ENCODE measurements at places on chromosomes 1 and 21. TPM values are rescaled to one million over a fixed set of nuclear protein-coding genes. Genes with fewer than 3 reads are reported as not detected.

ITGB2 gene
- polyA plus RNA-seq: 0.55 TPM

HAO2 gene
- polyA plus RNA-seq: not detected

C1orf74 gene
- 48.0 TPM for polyA plus RNA-seq

TSTD1 gene
- polyA plus RNA-seq: 128 TPM

TNN gene
- polyA plus RNA-seq: not detected

FAM72D gene
- polyA plus RNA-seq: 1.1 TPM

A3GALT2 gene
- not detected for polyA plus RNA-seq

DNA sequence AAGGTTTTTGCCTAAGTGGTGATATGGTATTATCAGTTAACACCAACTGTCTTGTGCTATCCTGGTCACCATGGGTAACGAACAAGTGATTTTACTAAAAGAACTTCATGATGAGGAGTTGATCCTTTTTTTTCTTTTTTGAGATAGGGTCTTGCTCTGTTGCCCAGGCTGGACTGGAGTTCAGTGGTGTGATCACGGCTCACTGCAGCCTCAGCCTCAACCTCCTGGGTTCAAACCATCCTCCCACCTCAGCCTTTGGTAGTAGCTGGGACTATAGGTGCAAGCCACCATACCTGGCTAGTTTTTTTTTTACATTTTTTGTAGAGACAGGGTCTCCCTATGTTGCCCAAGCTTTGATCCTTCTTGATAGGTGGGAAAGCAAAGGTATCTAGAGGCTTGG lies 5.1 kb downstream of the METTL13 start:
- no peak for DNase-seq
- H3K36me3 ChIP-seq: peaks cover 33% of the 10 kb centered on the region
- no peaks in the 10 kb centered on the region for H3K27me3 ChIP-seq

GRCh38 chr1:189596197-189596596 lies 881.5 kb downstream of the BRINP3 start:
- no peak overlapping the region for H3K4me3 ChIP-seq
- no peaks in the 10 kb centered on the region for H3K4me1 ChIP-seq
- H3K36me3 ChIP-seq: no peaks in the 10 kb centered on the region
- no peak for DNase-seq

GRCh38 chr1:117826119-117826518 lies 103.3 kb downstream of the GDAP2 start:
- DNase-seq: no peak
- peaks cover 45% of the 10 kb centered on the region for H3K4me1 ChIP-seq
- H3K36me3 ChIP-seq: no peaks in the 10 kb centered on the region
- H3K27ac ChIP-seq: no peak overlapping the region
- H3K4me3 ChIP-seq: no peak overlapping the region
- H3K27me3 ChIP-seq: no peaks in the 10 kb centered on the region

GRCh38 chr1:180230416-180230790 lies 339 bp downstream of the LHX4 start:
- peaks cover 19% of the 10 kb centered on the region for H3K4me1 ChIP-seq
- peaks cover 90% of the 10 kb centered on the region for H3K27me3 ChIP-seq
- peak overlapping the region; percentile 70 for H3K4me3 ChIP-seq
- no peak for DNase-seq

DNA sequence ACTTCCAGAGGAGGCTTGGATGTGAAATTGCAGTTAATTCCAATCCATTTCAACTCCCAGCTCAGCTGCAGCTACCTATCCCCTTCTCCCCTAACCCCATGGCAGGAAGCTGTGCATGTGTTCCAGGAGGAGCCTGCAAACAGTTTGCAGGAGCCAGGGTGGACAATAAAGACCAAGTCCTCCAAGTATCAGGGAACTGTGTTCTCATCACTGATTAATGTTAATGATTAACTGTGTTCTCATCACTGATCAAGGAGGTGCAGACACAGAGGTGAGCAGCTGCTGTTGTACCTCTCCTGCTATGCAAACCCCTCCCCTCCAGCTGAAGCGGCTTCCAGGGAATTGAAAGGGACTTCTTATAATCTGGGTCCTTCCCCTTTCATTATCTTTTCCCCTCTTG lies 19.2 kb downstream of the CLDN19 start:
- DNase-seq: no peak
- no peaks in the 10 kb centered on the region for H3K27me3 ChIP-seq
- no peak overlapping the region for H3K27ac ChIP-seq
- no peaks in the 10 kb centered on the region for H3K36me3 ChIP-seq
- peaks cover 4% of the 10 kb centered on the region for H3K4me1 ChIP-seq
- no peak overlapping the region for H3K4me3 ChIP-seq

DNA sequence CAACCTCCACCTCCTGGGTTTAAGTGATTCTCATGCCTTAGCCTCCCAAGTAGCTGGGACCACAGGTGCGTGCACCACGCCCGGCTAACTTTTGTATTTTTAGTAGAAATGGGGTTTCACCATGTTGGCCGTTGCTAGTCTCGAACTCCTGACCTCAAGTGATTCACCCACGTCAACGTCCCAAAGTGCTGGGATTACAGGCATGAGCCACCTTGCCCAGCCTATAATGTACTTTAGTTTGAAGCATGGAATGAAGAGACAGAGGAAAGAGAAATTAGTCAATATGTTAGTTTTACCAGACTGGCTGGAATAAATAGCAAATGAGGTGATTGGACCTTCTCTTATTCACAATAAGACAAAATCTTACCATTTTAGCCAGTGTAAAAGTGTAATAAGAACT lies 89.0 kb downstream of the GTF2B start:
- peaks cover 13% of the 10 kb centered on the region for H3K4me1 ChIP-seq
- H3K4me3 ChIP-seq: no peak overlapping the region
- peaks cover 5% of the 10 kb centered on the region for H3K36me3 ChIP-seq
- H3K27me3 ChIP-seq: no peaks in the 10 kb centered on the region
- no peak overlapping the region for H3K27ac ChIP-seq
- DNase-seq: no peak

- no peak overlapping the region for H3K4me3 ChIP-seq
- no peaks in the 10 kb centered on the region for H3K4me1 ChIP-seq
- no peak overlapping the region for H3K27ac ChIP-seq
- no peak for DNase-seq
- no peaks in the 10 kb centered on the region for H3K36me3 ChIP-seq
These were observed 744.2 kb downstream of the USP25 start for GRCh38 chr21:16473988-16474387.

- no peak overlapping the region for H3K27ac ChIP-seq
- H3K27me3 ChIP-seq: peaks cover 24% of the 10 kb centered on the region
- no peak overlapping the region for H3K4me3 ChIP-seq
- DNase-seq: no peak
- H3K4me1 ChIP-seq: no peaks in the 10 kb centered on the region
- H3K36me3 ChIP-seq: no peaks in the 10 kb centered on the region
These were observed 263.7 kb downstream of the TNR start for GRCh38 chr1:175479521-175480342.

- peaks cover 11% of the 10 kb centered on the region for H3K4me1 ChIP-seq
- no peak overlapping the region for H3K4me3 ChIP-seq
- H3K27ac ChIP-seq: no peak overlapping the region
- H3K27me3 ChIP-seq: no peaks in the 10 kb centered on the region
These were observed 3.4 kb upstream of the PKLR start for GRCh38 chr1:155304558-155305063.

GRCh38 chr1:36565576-36566501 lies 83.1 kb upstream of the CSF3R start:
- no peak for DNase-seq
- no peak overlapping the region for H3K4me3 ChIP-seq
- H3K27ac ChIP-seq: no peak overlapping the region
- no peaks in the 10 kb centered on the region for H3K4me1 ChIP-seq

GRCh38 chr1:50420689-50421365 lies 2.4 kb downstream of the DMRTA2 start:
- no peaks in the 10 kb centered on the region for H3K36me3 ChIP-seq
- no peak for DNase-seq
- no peaks in the 10 kb centered on the region for H3K4me1 ChIP-seq
- H3K27me3 ChIP-seq: peaks cover 100% of the 10 kb centered on the region
- no peak overlapping the region for H3K4me3 ChIP-seq
- no peak overlapping the region for H3K27ac ChIP-seq

GRCh38 chr1:173451981-173452380 lies 25.2 kb upstream of the PRDX6 start:
- no peak overlapping the region for H3K4me3 ChIP-seq
- peaks cover 7% of the 10 kb centered on the region for H3K4me1 ChIP-seq
- H3K27ac ChIP-seq: no peak overlapping the region

DNA sequence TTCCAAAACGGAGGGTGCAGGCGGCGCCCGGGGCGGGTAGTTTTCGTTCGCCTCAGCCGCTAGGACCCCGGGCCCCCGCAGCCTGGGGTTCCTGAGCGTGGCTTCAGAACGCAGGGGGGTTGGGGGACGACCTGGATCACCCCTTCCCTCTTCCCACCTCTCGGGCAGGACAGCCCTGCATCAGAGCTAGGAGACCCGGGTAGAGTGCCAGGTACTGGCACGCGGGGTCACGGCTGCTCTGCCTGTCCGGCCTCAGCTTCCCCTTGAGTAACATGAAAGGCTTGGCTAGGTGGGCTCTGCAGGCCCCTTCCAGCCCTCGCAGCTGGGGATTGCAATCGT lies 484 bp downstream of the DFFB start:
- no peak for DNase-seq
- peak overlapping the region; percentile 40 for H3K27ac ChIP-seq
- H3K4me3 ChIP-seq: peak overlapping the region; percentile 61
- peaks cover 15% of the 10 kb centered on the region for H3K4me1 ChIP-seq
- H3K36me3 ChIP-seq: no peaks in the 10 kb centered on the region
- no peaks in the 10 kb centered on the region for H3K27me3 ChIP-seq

Measured in keratinocyte (primary cell).